HepG2 (cell line): ENCODE measurements at places on chromosomes 5 and 9.

DNA sequence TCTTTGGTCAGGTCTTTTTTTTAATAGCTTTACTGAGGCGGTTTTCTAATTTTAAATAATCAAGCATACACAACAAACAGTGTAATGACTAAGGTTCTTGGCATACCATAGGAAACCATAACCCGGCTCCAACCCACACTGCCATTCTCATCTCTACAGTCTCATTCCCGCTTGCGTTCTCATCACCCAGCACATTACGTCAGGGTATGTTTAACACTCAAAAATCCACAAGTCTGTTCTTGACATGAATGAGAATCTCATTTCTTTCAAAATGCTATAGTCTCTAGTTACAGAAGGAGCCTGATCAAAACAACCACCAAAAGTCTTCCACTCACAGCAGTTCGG is 505 bp downstream of the C5orf34 start:
- H3K4me3 ChIP-seq, result peak overlapping the region; percentile 82
- H3K4me1 ChIP-seq, result peaks cover 32% of the 10 kb centered on the region
- H3K36me3 ChIP-seq, result no peaks in the 10 kb centered on the region
- H3K27me3 ChIP-seq, result no peaks in the 10 kb centered on the region
- peak; percentile 21 for DNase-seq

DNA sequence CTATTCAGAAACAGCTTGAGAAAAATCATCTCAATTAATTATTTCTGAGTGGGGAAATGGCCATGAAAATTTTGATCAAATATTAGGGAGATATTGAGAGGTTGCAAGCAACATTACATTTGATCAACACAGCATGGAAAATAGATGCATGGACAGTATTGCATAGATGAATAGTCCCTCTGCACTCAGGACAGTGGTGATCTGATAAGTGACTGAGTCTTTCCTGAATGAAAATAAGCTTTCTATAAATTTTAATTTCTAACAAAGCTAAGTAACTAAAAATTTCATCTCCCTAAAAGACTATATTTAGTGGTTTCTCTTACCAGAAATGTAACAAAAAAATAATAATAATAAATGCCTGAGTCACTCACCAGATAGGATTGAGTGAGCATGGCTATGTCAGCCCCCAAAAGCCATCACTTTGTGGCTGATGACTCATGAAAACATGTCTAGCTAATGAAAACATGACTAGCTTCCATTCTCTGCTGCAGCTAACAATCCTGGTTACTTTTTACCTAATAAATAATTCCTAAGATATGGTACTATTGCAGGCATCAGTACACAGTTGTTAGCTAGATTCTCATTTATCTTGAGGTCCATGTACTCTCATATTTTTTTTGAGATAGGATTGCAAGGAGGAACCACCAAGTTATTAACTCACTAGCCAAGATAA is 1294.8 kb upstream of the ACO1 start:
- no peaks in the 10 kb centered on the region for H3K4me1 ChIP-seq
- no peaks in the 10 kb centered on the region for H3K27me3 ChIP-seq
- no peaks in the 10 kb centered on the region for H3K36me3 ChIP-seq

GRCh38 chr5:156328766-156329165 is 1.8 kb downstream of the SGCD start:
- H3K4me1 ChIP-seq, result no peaks in the 10 kb centered on the region
- H3K27me3 ChIP-seq, result 0 out of 3 replicates have a peak, but pooled peaks cover 4% of the 10 kb centered on the region
- no peaks in the 10 kb centered on the region for H3K36me3 ChIP-seq
- no peak for DNase-seq

DNA sequence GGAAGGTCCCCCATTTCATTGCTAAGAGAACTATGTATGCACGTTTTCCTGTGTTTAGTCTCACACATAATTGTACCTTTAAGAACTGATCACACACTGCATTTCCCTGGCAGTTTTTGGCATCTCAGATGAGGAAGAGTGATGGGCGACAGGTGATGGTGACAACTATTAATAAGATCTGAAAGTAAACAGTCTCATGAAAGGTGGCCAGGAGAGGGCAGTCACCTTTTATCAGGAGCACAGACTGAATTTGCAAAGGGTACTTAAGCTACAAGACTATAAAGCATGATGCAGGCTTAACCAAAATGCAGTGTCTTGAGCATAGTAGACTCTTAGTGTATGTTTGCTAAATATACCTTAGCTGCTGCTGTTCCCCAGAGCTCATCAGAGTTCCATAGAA is 91.5 kb downstream of the GHR start:
- H3K27me3 ChIP-seq, result no peaks in the 10 kb centered on the region
- H3K36me3 ChIP-seq, result no peaks in the 10 kb centered on the region
- H3K4me1 ChIP-seq, result peaks cover 32% of the 10 kb centered on the region
- DNase-seq, result peak; percentile 3

- H3K4me1 ChIP-seq, result no peaks in the 10 kb centered on the region
- H3K36me3 ChIP-seq, result no peaks in the 10 kb centered on the region
- DNase-seq, result no peak
- H3K27ac ChIP-seq, result no peak overlapping the region
These were observed 599.5 kb upstream of the PTGER4 start for GRCh38 chr5:40080191-40080590.

- H3K4me1 ChIP-seq, result no peaks in the 10 kb centered on the region
- DNase-seq, result no peak
- H3K4me3 ChIP-seq, result no peak overlapping the region
- H3K27me3 ChIP-seq, result no peaks in the 10 kb centered on the region
These were observed 254.2 kb downstream of the RFX3 start for GRCh38 chr9:3271581-3271980.

- no peaks in the 10 kb centered on the region for H3K36me3 ChIP-seq
- no peak overlapping the region for H3K27ac ChIP-seq
- no peak overlapping the region for H3K4me3 ChIP-seq
These were observed 75.3 kb downstream of the FBXW11 start for GRCh38 chr5:171931163-171931562.

DNA sequence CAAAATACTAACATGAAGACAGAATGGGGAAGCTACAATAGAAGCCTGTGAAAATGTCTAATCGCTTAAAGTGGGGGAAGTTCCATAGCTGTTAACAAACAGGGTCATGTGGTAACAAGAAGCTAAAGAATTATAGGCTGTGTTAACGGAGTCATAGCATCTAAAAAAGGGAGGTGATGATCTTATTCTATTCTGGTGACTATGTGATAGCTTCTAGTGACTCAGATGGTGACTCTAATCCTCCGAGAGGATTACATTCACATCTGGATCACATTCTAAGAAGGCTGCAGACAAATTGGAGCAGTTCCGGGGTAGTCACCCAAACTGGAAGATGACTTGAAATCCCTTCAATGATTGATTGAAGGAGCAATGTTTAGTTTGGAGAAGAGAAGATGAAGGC is 142.1 kb downstream of the LIFR start:
- no peaks in the 10 kb centered on the region for H3K36me3 ChIP-seq
- no peak overlapping the region for H3K27ac ChIP-seq
- no peak for DNase-seq

DNA sequence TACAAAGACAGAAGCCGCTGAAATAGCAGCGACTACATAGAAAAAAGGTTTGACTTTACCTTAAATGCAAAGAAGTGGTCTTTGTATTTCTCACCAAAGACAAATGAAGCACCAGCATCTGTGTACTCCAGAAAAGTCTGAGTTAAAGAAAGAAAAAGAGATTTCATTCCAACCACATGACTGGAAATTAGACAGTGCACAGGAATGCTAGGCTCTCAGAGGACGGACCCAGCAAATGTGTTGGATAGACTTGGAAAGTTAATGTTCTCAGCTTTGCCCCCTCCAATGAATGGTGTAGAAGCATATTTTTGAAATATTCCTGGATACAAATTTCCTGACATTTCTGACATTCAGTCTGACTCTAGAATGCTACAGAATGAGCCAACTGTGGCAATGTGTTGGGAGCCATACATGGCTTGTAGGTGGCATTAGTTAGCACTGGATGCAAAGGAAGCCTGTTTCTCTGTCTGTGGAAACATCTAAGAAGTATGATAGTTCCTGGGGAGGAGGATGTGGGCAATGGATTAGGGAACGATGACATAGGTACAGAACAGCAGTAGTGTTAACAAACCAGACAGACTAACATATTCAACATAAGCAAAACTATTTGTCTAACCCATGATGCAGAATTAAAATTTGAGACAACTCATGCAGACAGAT is 43.3 kb downstream of the SLC28A3 start:
- no peaks in the 10 kb centered on the region for H3K36me3 ChIP-seq
- H3K27me3 ChIP-seq, result peaks cover 20% of the 10 kb centered on the region; the same call in 2 of the 3 replicates
- no peak overlapping the region for H3K27ac ChIP-seq
- DNase-seq, result no peak
- no peaks in the 10 kb centered on the region for H3K4me1 ChIP-seq
- no peak overlapping the region for H3K4me3 ChIP-seq

DNA sequence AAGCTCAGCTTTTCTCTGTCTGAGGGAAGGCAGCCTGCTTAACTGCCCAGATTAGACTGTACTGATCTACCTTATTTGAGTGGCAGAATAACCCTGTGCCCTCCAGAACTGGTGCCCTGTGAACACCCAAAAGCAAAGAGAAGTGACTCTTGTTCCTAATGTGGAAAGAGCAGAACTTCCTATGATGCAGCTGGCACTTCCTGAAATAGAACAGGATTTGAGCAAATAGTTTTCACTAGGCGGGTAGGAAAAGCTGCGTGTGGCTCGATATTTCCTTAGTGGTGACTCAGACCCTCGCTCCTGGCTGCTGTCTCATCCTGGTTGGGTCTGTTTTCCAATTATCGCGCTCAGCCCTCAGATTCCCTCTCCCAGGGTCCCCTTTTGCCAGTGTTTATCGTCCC is 89.9 kb downstream of the SH3TC2 start:
- no peak overlapping the region for H3K4me3 ChIP-seq
- H3K36me3 ChIP-seq, result no peaks in the 10 kb centered on the region
- H3K27me3 ChIP-seq, result no peaks in the 10 kb centered on the region; the same call in 1 of the 2 replicates
